GF-D8 (cell line): ENCODE measurements at places on chromosomes 7 and 10.

DNA sequence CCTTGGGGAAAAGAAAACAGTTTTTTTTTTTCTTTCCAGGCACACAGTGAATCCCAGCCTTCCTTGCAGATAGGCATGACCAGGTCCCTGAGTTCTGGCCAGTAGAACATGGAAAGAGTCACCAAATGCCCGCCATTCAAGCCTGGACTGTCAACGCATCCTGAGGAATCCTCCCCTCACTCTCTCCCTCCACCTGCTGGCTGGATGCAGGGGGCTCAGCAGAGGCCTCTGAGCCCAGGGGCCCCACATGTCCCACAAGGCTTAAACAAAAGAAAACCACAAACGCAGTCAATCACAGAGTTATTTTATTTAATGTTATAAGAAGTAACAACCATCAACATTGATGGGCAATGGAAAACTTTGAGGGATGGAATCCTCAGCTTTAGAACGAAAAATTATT, 93.1 kb downstream of the JCAD start:
- no peak for DNase-seq

- DNase-seq, result peak; percentile 6
Measured at GRCh38 chr10:72308320-72308987, 34.7 kb downstream of the DDIT4 start.

GRCh38 chr7:133401225-133401624, 148.3 kb downstream of the EXOC4 start:
- no peak for DNase-seq

GRCh38 chr10:99612167-99612831, 7.9 kb downstream of the SLC25A28 start:
- DNase-seq, result peak; percentile 5

GRCh38 chr10:102765336-102765735, 21.6 kb downstream of the WBP1L start:
- DNase-seq, result no peak

- DNase-seq, result no peak
Measured at GRCh38 chr10:124864421-124865193, 63.0 kb downstream of the ABRAXAS2 start.

- DNase-seq, result no peak
Measured at GRCh38 chr7:79608005-79608404, 154.5 kb upstream of the MAGI2 start.

GRCh38 chr7:29919790-29920189, 69.8 kb downstream of the SCRN1 start:
- DNase-seq, result no peak

- DNase-seq, result no peak
Measured at GRCh38 chr7:157515342-157516041, 178.7 kb downstream of the DNAJB6 start.
